ENCODE measurements at places on chromosomes 4 and X.

GRCh38 chr4:142801966-142802365 is 44.1 kb downstream of the INPP4B start:
- no peak for DNase-seq

DNA sequence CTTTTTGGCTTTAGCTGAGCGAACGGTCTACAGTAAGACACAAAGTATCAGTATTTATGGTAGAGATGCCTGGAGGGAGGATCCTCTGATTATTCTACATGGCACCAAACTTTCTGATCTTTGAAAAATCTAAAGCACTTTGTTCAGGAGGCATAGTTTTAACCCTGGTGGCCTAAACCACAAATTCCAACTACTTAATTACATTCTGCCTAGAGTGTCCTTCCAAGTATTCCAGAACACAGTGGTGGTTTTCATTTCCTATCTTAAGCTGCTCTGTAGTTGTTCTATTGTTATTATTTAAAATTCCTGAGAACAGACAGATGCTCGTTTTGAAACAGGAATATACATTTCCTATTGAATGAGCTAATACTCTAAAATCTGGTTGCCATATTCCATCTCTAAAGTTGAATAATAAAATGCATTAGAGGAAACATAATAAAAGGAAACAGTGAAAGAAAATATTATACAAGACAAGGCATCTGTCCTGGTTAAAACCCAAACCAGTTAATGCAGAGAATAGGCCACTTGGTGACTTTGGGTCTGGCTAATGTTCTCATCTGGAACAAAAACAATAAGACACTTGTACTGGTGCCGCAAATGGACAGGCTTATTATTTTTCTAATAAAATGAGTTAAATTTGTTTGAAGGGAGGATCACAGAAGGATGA is 657.4 kb downstream of the SPRY1 start:
- no peak for DNase-seq

GRCh38 chrX:66002824-66003680 is 36.8 kb downstream of the VSIG4 start:
- DNase-seq, result no peak

DNA sequence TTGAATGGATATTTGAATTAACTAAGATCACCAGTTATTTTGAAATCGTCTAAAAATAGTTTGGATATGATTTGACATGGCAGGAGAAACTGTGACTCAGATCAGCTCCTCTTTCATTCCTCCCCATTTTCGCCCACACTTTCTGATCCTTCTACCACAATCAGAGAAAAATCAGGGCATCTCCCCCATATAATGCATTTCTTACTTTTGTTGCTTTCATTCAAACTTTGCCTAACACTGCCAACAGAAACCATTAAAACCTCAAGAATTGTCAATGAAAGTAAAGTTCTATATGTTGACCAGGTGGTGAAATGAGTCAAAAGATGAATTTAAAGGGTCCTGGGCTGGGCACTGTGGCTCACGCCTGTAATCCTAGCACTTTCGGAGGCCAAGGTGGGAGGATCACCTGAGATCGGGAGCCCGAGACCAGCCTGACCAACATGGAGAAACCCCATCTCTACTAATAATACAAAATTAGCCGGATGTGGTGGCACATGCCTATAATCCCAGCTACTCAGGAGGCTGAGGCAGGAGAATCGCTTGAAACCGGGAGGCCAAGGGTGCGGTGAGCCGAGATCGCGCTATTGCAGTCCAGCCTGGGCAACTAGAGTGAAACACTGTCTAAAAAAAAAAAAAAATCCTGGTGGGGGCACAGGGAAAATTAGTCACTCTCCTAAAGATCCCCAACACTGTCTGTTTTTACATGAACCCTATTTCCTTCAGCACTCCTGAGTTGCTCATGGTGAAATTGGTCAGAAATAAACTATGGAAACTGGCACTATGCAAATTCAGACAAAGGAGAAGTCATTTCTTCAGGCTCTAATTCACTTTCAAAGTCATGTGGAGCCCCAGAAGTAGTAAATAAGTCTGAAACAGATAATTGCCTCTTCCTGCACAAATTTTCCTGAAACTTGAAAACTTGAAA is 122.8 kb upstream of the NOCT start:
- DNase-seq, result no peak

DNA sequence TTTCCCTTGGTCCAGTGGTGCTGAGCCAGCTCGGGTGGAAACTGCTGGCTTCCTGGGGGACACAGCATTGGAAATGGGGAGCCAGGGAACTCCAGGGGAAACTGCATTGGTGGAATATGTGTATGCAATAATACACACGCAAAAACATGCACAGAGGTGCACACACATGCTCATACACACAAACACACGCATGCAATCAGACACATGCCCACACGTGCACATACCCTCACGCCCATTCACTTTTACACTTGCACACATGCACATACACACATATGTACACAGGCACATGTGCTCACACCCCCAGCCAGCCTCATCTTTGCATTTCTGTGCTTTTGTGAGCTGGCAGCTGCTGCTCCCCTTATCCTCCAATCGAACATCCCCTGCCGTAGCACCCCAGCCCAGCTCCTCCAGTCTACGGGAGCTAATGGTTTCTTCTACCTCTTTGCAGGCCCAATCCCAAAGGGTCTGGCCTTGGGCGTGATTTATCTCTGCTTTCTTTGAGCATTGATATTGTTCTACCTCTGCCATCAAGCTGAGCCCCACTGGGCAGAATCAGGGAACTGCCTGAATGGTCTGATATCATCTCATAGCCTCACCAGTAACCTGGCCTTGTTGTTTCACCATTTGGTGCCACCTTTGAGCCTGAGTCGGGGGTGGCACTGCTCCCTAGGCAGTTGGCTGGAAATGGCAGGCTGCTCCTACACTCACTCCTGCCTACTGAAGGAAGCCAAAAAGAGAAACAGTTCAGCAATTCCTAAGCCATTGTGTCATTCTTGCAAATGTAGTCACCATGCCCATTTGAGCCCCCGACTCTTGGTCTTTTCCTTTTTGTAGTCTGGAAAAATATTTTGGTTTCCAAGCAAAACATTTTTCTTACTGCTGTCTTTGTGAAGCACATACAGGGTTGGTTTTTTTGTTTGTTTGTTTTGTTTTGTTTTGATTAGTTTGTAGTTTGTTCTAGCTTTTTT is 104.4 kb upstream of the MAMLD1 start:
- no peak for DNase-seq

DNA sequence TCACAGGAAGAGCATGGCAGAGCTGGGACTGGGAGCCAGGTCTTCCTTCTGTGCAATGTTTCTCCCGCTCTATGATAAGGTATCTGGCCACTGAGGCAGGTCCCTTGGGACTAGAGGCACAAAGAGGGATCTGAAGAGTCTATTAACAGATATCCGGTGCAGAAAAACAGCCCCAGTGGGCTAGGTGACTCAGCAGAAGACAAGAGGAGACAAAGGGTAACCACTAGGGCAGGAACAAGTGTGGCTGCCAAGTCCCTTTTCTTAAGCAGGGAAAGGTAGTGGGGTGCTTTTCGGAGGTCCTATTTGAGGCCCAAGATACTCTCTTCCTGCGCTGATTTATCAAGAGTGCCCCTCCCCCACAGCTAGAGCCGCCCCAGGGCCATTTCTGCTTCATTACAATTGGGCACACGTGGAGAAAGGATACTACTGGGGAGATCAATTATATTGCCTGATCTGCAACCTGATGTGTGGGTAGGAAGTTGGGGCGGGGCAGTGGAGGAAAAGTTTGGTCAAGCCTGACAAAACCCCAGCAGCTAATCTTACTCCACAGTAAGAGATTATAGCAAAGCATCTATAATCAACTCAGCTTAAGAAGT is at the start of gene DGAT2L6:
Gene DGAT2L6, plus strand, starts transcription at position 546 of the 596 bp plus-strand sequence. CDS start 100 bp downstream, outside the sequence.
- DNase-seq, result no peak

- peak; percentile 22 for DNase-seq
Observed at GRCh38 chrX:103585411-103586313, at the start of gene TCEAL4. Gene TCEAL4, plus strand, starts transcription at chrX:103585515. Its CDS starts 1,161 bp downstream, at chrX:103586676.

DNA sequence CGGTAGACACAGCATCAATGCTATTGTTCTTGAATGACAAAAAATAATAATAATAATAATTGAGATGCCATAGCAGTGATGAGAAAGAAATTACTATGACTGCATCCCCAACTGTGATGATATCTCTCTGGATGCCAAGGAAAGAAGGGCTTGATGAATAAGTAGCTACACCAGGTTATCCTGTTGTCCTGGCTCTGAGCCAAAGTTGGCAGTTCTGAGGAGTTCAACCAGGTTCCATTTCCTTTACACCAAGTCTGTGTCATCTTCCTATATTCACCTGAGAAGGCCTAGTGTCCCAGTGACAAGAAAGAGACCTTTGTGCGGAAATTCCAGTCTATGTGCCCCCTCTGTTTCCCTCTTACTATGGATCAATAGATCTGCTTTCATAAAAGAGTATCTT is 3.4 kb upstream of the MAML3 start:
- DNase-seq, result no peak

DNA sequence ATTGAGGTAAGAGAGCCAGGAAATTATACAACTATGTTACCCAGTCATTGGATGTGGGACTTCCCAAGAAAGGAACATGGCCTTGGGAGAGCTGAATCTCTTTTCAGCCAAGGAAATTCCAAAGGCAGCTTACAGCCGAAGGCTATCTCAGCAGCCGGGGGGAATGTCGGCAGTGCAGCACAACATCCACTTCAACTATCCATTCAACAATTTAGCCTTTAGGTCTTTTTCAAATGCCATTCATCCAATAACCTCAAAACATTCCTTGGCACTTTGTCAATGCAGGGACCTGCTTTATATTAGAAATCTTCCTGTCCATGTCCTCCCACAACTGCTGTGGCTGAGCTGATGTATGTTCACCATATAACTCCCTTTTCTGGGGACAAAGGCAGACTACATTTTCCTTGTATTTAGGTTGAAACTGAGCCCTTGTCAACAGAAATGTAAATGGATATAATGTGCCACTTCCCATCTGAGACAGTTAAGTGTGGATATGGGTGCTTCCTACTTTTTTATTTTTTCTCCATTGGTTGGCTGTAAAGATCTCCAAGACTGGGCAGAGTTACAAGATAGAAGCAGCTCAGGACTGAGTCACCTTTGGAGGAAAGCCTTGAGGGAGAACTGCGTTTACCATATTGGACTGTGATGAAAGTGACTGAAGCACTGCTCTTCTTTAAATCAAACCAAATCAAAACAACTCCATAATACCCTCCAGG is 94.8 kb downstream of the GPRIN3 start:
- DNase-seq, result no peak

GRCh38 chr4:173504181-173504503 is 25.9 kb downstream of the HAND2 start:
- no peak for DNase-seq

DNA sequence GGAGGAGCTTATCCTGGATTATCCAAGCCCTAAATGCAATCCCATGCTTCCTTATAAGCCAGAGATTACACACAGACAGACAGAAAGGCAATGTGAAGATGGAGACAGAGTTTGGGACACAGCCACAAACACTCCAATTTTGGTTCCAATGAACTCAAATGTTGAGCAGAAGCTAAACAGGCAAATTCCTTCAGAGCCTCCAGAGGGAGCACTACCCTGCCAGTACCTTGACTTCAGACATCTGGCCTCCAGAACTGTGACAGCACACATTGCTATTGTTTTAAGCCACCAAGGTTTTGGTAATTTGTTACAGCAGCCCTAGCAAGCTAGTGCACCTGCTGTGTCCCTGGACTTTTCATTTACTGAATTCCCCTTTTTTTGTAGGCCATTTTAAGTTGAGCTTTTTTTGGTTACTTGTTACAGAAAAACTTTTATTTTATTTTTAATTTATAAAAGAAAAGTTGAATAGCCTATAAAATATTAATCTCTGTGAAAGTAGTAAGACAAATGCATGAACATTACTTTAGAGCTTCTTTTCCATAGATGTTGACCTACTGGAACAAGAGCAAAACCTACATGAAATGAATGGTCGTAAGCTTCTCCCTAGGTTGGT is 33.4 kb upstream of the SRD5A3 start:
- peak; percentile 29 for DNase-seq

DNA sequence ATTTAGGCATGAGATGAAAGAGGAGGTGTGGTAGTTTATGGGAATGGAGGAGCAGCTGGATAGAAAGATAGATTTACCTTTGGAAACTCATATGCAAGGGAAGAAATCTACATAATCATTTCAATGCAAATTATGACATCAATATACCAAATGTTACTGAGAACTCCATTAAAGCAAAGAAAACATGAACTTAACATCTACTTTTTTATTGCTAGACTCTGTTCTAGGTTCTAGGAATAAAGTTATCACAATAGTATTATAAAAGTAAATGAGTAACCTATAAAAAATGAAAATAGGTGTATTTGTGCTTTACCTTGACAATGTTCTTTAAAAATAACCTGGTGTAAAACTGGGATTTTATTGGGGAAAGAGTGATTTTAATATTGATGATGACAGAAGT is 221.6 kb upstream of the SLIT2 start:
- no peak for DNase-seq

DNA sequence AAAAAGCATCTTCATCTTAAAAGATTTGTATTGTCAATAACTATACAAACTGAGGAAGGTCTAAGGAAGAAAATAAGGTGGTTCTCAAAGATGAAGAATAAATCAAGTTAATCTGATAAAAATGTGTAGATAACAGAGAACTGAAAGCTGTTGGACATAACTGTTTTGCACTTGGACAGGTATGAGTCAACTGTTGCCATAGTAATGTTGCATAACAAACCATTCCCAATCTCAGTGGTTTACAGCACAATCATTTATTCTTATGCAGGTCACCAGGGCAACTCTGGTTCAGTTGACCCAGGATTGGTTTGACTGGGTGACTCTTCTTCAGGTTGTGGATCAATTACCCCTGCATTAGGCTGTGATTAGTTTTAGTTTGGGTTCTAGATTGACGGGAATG is 2197.7 kb downstream of the ARAP2 start:
- DNase-seq, result no peak

DNA sequence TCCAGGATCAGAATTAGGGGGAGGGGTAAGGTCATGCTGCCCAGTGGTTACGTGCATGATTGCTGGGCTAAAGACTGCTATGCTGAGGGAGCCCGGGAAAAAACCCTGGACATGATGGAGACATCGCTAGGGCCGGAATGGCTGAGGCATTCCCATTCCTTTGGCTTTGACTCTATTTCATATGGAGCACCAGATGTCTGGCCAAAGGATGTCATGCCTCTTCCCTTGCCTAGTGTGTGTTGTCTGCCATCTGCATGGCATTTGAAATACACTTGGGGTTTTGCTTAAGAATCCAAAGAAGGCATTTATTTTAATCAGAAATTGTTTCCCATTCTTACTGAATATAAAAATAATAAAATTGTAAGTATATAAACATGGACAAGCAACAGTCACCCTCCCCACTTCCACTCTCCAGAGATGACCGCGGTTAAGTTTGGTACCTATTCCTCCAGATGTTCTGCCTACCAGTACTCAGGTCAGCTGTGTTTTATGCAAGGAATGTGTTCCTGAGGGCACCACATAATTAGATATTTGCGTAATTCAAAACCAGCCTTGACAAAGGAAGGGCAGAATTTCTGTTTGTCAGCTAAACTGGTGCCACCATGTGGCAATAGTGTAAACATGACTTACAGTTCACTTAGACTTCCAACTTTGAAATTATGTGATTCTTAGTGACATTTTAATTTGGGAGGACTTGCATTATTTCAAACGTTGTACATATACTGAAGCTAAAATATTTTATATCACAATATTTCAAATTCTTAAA is 105.9 kb downstream of the CT47B1 start:
- DNase-seq, result peak; percentile 11

GRCh38 chrX:106450405-106450804 is 161.4 kb upstream of the RADX start:
- DNase-seq, result no peak

All from CD4-positive, alpha-beta T cell treated with Interleukin-1 beta for 1 hour (primary cell).